ENCODE measurements at places on chromosomes 5 and 9.

DNA sequence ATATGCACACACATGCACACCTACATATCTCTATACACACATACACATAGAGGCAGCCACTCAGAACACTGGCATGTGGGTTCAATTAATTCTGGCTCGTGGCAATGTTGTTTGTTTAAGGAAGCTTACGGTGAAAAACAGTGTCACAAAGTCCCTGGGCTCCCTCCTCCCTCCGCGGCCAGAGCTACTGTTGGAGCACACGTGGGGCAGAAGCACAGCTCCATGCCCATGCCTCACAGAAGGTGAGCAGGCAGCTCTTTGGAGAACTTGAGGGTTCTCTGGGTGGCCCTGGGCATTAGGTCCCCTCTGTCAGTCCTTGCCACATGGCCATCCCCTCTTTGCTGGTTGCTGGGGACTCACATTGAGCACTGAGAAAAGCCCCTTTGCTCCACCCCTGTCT, 107.5 kb downstream of the GADD45G start:
- DNase-seq = no peak

- no peak for DNase-seq
These were observed 51.5 kb downstream of the RCL1 start for GRCh38 chr9:4844056-4844838.

DNA sequence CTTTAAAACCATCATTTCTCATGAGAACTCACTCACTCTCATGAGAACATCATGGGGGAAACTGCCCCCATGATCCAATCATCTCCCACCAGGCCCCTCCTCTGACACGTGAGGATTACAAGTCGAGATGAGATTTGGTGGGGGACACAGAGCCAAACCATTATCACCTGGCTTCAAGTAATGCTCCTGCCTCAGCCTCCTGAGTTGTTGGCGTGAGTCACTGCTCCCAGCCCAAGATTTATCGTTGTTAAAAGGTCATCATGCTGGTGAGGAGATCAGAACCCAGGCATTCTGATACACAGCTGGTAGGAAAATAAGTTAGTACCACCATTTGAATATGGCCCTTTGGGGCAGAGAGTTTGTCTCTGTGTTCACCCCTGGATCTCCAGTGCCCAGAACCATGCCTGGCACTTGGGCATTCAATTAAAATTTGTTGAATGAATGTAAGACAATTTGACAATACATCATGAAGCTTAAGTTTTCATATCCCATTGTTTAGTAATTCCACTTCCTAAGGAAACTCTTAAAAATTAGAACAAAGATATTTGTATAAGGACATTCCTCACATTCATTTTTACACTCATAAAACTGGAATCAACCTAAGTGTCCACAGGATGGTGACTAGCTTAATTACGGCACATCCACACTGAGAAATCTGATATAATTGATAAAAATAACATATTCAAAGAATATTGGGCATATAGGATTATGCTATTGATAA, 58.0 kb upstream of the COL15A1 start:
- DNase-seq = no peak

- DNase-seq = no peak
These were observed 38.5 kb upstream of the FRRS1L start for GRCh38 chr9:109205526-109205925.

- DNase-seq = no peak
These were observed 42.5 kb upstream of the GLRX start for GRCh38 chr5:95864944-95865504.

DNA sequence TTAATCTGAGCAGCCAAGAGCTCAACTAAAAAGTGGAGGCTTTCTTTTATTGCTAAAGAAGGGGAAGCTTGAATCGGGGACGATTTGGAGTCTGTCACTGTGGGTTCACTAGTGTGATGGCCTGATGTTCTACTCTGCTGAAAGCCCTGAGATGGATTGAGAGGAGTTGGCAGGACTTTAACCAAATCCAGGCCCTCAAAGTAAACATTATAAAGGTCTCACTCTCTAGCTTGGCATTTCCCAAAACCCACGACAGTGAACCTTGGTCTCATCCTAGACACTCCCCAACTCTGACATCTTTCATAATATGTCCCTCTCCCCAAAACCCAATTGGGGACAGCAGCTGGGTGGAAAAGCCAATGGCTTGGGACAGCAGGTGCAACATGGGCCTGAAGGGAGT, 32.7 kb downstream of the TMOD1 start:
- DNase-seq = no peak

DNA sequence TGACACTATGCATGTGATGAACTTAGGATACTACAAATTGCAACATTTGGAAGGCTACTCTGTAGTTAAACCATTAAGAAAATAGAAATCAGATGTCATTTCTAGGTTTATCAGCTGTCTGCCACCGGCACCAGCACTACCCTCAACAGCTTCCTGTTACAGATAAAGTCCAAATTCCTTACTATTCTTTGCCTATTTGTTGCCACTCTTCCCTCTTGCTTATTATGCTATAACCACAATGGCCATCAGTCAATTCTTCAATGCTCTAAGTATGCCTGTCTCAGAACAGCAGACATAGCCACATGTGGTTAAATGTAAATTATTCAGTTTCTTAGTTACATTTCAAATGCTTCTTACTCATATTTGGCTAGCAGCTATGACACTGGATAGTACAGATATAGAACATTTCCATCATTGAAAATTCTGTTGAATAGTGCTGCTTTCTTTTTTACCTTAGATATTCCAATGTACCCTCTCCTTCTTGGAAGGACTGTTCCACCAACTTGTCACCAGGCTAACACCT, 21.0 kb downstream of the DHX29 start:
- DNase-seq = no peak

GRCh38 chr5:158414333-158414762, 555.4 kb upstream of the CLINT1 start:
- no peak for DNase-seq

DNA sequence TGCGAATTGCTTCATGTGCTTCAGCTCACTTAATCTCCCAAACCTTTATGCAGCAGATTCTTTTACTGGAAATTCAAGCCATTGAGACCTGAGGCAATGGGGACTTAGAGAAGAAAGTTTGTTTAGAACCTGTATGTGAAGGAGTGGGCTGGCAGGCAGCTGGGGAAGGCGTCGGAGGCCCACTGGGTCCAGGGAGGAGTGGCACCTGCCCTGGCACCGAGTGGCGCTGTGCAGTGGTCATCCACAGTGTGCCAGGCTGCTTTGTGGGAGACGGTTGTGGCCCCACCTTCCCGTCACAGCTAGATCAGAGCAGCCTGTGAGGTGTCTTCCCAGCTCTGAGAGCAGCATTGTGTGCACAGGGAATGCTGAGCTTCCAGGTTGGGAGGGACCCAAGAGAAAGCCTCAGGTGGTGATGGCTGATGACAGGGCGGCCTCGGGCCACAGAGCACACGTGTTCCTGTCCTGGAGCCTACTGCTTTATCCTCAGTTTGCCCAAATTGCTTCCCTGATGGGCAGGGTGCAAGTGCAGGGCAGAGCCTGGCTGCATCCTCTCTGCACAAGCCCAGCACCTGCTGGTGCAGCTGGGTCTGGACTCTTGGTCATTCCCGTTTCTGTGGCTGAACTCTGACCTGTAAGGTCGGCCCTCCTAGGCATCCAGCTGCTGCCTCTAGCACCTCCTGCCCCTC, 175.2 kb downstream of the CACNA1B start:
- DNase-seq = no peak

Measured in GM12892 (cell line).